ENCODE measurements at places on chromosomes 5 and 9.

- DNase-seq = no peak
Observed at GRCh38 chr5:82349652-82350051, 71.5 kb upstream of the RPS23 start.

- peak; percentile 79 for DNase-seq
Observed at GRCh38 chr9:93134015-93134739, at the start of gene NINJ1. NINJ1 (minus strand) TSS chr9:93134251; CDS start chr9:93134217, 34 bp downstream.

DNA sequence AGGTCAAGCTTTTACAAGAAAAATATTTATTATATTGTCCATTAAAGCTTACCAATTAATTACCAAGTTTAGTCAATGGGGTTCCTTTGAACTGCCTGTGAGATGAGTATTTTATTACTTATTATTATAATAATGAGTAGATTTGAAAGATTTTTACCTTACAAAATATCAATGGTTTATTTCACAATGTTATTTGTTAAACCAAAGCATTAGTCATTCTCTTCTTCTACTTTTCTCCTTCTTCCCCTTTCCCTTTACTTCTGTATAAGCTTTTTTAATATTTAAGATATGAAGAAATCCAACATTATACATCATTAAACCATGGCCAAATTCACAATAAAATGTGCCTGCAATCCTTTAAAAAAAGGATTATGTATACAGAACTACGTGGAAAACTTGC lies 369.5 kb downstream of the ARL15 start:
- DNase-seq = no peak

DNA sequence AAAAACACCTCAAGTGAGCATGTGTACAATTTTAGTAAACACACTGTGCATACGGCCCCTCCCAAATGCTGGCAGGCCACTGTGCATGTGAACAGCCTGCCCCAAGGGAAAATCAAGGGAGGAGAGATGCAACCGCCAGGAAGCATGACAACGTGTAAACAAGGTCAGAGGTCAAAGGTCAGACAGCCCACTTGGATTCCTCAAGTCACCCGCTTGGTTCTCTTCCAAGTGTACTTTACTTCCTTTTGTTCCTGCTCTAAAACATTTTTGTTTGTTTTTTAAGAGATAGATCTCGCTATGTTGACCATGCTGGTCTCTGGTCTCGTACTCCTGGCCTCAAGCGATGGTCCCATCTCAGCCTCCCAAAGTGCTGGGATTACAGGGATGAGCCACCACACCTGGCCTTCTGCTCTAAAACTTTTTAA lies 126.7 kb upstream of the SHB start:
- DNase-seq = no peak

DNA sequence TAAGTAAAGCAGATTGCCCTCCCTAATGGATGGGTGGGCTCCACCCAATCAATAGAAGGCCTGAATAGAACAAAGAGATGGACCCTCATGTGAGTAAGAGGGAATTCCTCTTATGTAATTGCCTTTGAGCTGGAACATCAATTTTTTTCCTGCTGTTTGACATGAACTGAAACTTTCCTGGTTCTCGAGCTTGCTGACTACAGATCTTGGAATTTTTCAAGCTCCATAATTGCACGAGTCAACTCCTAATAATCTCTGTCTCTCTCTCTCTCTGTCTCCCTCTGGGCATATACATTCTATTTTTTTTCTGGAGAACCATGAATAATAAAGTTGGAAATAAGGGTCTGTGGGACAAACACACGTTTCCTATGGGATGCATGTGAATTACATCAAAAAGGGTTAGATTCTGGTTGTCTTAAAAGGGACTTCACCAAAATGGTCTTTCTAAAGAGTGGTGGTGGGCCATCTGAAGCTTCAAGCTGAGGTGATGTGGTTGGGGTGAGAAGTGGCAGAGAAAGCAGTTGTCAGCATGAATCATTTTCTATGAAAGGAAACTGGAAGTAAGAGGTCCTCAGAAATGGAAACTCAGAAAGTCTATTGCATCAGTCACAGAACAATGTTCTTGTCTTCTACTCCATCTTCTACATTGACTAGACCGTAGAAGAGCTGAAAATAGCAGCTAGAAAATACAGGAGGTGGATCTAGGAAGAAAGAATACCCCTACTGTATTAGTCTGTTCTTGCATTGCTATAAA lies 47.0 kb upstream of the HOMER1 start:
- DNase-seq = peak; percentile 28

DNA sequence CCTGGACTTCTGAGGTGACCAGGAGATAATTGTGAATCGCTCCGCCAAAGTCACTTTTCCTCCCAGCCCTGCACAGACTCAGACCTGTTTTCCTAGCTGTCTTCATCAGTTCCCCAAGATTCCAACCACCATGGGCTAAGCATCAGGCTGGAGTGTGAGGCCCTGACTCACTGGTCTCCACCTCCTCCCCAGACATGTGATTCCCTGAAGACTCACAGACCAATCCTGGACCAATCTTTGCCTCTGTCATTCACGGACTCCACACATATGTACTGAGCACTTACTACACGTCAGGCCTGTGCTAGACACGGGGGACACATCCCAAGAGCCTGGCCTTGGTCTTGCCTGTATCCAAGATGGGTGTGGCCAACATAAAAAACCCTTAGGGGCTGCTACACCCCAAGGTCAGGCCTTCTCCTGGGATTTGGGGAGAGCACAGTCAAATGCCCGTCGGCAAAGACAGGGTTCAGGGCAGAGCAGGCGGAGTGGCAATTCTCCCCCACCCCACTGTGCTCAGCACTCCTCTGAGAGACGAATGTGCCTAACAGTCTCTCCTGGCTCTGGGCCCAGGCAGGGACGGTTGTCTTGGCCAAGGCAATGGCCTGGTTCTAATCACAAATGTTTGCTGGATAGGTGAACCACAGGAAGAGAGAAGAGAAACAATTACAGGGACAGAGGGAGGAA lies 11.9 kb downstream of the EEIG1 start:
- no peak for DNase-seq

- DNase-seq = no peak
Observed at GRCh38 chr5:17799521-17799920, 165.3 kb downstream of the TAF11L14 start.

DNA sequence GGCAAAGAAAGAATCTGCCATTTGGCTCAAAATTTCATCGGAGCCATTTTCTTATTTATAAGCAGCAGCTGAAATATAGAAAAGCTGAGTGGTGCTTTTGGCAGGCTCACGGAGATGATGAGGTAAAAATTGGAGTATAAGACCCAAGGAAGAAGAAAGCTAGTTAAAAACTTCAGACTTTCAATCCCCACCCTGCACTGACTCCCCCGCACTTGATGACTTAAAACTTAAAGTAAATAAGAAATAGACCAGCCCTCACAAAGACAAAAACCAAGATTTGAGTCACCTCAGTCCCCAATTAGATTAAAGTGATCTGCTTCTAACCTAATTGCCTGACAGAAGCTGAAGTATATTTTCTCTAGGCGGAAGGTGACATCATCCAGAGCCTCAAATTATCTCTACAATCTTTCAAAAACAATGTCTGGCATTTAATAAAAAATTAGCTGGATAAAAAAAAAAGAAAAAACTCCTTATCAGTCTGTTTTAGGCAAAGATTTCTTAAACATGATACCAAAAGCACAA lies 124.0 kb upstream of the PJA2 start:
- DNase-seq = no peak

DNA sequence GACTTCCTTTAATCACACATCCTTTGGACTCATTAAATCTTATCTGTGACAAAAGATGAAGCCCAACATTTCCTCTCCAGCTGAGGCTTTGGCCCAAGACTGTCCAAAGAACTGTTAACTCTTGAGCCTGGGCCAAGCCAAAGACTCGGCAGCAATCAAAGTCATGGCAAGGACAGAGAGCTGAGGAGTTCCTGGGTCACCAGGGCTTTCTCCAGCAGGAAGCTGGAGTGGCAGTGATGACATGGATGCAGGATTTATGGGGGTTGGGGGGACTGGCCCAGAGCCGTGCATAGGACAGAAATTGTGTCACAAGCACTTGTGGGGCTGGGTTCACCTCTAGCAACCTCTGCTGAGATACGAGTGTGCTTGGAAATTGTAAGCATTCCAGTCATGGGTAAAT lies 440.3 kb downstream of the PLK2 start:
- DNase-seq = no peak

- DNase-seq = no peak
Observed at GRCh38 chr5:41067714-41068568, 3.2 kb downstream of the MROH2B start.

DNA sequence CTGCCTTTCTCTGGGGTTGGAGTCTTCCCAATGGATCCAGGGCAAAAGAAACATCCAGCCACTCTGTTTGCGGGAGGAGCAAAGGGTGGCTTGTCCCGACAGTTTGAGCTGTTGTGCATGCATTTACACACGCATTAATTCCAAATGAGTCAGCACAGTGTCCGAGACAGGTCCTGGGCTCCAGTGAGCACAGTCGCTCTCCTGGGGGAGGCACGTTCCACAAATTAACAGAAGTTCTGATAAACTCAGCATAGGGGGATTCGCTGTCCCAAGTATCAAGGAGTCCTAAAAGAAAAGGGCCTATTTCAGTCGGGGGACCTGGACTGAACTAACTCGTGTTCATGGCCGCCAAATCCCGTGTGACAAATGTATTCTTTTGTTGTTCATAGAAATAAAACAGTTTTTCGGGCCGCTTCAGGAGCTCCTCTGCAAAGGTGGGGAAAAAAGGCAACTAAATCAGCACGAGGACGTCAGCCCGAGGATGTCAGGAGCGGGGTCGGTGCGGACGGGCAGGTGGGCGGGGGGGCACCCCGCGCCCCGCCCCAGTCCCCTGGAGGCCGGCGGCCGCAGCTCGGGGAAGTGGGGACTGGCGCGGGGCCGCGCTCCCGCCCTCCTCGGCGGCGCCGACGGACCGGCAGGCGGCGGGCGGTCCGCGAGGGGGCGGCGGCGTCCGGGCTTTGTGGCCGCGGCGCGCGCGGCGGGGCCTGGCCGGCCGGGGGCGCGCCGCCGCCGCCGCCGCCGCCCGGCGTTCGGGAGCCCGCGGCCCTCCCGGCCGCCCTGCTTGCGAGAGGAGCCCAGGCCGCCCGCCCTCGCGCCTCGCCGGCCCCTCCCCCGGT lies at the start of gene MSANTD3:
MSANTD3 (plus strand) TSS at position 614 of the 836 bp plus-strand sequence. CDS start 14,796 bp downstream, outside the sequence.
- DNase-seq = peak; percentile 88

DNA sequence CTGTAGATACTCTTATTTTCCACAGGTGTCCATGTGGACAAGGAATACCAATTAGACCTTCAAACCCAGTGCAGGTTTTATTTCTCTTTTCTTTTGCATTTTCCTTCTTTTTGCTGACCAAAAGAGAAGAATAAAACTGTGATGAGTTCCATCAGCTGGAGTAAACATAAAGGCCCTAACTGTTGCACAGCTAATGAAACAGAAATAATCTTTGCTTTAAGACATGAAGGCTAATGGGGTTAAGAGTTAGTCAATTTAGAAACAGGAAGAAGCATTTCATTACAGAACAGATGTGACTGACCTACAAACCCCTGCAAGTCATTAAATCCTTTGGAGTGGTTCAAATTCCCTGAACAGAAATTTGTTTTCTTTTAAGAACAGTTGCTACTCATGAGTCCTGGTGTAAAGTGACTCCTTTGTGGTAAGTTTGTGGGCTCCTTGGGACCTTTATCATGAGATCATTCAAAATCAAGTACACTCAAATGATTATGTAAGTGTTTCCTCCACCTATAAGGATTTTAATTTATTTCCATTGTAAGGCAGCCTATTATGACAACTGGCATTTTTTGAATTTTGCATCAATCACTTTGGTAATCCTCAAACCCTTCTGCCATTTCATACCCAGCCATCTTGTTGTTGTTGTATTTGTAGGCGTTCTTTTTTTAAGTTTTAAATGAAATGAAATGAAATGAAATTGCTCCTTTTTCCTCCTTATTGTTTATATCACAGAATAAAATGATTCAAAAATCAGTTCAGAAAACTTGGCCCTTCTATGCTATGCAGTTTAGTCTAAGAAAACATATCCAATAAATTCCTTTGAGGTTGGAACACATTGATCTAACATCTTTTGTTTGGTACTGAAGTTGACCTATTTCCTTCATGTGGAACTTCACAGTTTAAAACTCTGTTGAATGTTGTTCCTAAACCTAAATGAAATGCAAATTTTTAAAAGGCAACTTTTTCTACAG lies 1.3 kb downstream of the MINAR2 start:
- no peak for DNase-seq

DNA sequence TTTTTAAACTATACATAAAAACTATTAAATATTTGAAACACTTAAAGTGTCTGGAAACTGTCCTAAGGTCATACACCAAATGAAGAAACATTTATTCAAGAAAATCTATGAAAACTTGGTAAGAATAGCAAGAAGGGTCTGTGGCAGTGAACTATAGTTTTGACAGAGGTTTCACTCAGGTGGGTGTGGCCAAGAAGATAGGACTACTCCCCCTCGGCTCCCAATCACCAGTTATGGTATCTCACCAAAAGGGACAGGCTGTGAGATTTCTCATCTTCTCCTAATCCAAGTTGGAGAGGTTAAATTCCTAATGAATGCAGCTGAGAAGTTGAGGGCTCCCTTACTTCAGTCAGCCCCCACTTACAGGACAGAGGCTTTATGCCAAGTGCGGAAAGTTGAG lies 2.9 kb downstream of the ARSK start:
- DNase-seq = no peak

GRCh38 chr9:112898872-112899311 lies 8.2 kb upstream of the SLC46A2 start:
- DNase-seq = no peak

DNA sequence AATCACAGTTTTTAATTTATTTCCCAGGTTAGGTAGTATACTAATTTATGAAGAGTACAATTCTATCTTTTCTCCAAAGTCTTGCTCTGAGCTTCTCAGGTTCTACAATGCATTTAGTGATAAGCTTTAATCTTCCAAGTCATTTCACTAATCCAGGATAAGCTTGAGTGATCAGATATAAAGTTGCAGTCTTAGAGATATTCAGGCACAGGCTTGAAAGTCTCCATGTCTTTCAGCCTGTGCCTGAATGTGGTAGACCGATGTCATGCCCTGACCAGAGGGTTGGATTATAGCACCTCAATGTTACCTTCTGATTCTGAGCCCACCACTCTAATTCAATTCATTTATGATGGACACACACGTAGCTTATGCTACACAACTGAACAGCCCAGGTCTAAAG lies 3.2 kb downstream of the CRHBP start:
- DNase-seq = no peak

All from GM19239 (cell line).